Skeletal muscle cell (primary cell): ENCODE measurements at places on chromosomes 5 and 9.
A peak's percentile ranks its signal among the peaks of the same experiment; 100 is the strongest.

DNA sequence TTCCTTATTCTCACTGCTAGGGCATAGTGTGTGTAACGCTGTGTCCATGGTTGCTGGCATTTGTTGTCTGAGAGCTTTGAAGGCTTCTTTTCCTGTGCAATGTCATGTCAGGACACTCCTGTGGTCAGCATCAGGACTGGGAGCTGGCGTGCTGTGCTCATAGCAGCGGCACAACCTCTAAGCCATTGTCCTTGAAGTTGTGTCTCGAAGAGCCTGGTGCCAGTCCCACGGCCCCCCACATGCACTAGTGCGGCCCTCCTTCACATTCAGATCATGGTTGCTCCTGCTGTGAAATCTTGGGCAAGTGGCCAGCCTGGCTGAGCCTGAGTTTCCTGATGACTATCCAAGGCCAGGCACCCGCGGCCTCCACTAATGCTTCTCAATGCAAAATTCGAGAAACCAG is 32.4 kb downstream of the PDZD2 start:
- DNase-seq, result no peak

DNA sequence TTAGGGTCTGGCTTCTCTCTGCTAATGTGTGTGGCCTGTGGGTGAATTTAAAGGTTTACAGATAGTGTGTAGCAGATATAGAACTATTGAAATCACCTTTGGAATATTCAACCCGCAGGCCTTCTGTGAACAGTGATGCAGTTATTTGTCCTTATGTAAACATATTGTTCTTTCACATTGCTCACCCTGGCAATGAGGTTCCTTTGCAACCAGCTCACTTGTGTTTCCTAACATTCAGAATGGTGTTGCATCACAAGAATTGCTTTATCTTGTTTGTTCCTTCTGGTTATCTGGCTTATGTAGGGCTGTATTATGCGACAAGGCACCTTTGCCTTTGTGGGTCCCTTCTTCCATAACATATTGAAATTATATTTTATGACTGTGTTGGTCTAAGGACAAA is 370.3 kb downstream of the NNT start:
- DNase-seq, result peak; percentile 1

DNA sequence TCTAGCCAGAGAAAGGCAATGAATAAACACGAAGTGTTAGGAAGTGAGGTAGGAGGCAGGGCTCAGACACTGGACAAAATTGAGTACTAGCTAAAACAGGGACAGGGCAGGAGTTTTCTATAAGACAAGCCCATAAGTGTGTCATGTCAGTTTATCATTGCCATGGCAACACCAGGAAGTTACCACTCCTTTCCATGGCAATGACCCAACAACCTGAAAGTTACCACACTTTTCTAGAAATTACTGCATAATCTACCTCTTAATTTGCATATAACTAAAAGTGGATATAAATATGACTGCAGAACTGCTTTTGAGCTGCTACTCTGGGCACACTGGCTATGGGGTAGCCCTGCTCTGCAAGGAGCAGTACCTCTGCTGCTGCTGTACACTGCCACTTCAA is 442.5 kb upstream of the COX7C start:
- DNase-seq, result no peak

DNA sequence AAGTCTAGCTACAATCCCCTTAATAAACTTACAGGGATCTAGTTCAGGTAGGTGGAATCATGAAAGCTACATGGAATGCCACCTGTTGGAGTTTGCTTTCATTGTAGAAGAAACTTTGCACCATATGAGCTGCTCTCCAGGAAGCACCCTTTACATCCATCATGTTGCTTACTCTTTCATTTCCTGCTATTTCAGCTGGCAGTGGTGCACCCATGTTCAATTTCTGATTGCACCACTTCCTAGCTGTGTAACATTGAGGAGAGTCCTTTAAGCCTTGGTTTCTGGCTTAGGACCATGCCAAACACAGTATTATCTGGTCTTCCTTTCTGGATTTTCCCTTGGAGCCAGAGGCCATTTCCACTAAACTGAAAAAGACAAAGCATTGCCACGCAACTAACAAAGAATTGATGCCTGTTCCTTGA is 123.3 kb upstream of the SLC12A2 start:
- DNase-seq, result no peak

DNA sequence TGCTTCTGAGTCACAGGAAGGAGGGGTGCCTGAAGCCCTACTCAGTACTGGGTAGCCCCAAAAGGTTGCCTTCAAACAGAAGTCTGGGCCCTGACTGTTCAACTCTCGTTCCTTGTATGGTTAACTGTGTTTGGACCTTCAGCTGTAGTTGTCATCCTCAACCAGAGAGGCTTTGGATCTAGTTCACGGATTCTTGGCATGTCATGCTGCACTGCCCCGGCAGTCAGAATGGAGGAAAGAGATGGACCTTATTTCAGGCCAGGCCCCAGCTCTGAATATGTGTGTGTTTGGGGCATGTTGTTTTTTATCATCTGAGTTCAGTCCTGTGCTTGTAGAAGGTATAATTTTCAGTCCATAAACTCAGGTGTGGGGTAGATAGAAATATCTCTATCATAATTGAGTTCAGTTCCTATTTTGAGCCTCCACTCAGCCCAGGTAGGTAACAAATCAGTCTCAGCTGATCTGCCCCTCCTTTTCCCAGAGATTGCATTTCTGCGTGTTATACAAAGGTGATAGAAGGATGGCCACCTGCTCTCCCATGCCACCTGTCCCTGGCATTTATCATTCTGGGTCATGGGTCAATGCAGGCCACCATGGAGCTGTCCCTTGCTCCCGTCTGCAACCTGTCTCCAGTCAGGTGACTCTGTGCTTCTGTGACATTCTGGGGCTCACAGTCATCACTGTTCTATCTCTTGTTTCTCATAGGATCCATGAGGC is 127.5 kb upstream of the CPEB4 start:
- DNase-seq, result no peak

DNA sequence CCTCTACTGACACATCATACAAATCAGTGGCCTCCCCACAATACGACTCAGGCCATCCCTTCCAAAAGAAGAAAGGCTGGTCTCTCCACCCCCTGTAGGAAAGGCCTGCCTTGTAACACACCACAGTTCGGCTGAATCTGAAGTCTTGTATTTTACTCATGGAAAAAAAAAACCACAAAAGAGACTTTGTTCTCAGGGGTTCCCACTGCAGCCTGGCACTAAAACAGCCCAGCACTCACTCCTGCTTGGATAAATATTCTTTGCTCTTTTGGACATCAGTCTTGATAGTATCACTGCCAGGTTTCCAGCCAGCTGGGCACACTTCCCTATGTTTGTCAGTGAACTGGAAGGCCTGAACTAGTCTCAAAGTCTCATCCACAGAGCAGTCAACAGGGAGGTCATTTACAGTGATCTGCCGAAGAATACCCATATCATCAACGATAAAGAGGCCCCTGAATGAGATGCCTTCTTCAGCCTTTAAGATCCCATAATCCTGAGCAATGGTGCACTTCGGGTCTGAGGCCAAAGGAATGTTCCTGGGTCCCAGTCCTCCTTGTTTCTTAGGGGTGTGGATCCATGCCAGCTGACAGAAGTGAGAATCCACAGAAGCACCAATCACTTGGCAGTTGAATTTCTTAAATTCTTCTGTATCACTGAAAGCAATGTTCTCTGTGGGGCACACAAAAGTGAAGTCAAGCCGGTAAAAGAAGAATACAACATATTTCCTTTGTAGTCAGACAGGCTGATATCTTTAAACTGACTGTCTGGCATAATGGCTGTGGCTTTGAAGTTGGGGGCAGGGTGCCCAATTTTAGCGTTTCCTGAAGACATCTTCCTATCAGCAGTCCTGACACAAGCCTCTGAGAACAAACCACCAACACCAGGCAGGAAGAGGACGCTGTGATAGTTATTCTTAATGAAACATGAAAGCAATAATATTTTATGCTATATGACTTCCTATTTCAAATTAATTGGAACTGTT is 198.1 kb downstream of the LURAP1L start:
- no peak for DNase-seq

DNA sequence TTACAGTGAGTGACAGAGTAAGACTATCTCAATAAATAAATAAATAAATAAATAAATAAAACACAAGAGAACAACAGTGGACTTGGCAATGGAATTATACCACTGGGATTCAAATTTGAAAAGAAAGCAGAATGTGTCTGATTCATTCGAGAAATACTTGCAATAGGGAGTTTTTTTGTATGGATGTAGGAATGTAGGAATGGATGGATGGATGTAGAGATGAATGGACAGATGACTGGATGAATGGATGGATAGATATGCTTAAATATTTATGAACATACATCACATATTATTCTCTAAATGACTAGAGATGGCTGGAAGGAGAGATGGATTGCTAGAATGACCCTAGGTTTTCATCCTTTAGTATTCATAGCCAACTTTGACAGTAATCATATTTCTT is 22.0 kb upstream of the CEMIP2 start:
- DNase-seq, result no peak

GRCh38 chr5:179201986-179202385 is 141.8 kb downstream of the ZNF354C start:
- DNase-seq, result no peak

DNA sequence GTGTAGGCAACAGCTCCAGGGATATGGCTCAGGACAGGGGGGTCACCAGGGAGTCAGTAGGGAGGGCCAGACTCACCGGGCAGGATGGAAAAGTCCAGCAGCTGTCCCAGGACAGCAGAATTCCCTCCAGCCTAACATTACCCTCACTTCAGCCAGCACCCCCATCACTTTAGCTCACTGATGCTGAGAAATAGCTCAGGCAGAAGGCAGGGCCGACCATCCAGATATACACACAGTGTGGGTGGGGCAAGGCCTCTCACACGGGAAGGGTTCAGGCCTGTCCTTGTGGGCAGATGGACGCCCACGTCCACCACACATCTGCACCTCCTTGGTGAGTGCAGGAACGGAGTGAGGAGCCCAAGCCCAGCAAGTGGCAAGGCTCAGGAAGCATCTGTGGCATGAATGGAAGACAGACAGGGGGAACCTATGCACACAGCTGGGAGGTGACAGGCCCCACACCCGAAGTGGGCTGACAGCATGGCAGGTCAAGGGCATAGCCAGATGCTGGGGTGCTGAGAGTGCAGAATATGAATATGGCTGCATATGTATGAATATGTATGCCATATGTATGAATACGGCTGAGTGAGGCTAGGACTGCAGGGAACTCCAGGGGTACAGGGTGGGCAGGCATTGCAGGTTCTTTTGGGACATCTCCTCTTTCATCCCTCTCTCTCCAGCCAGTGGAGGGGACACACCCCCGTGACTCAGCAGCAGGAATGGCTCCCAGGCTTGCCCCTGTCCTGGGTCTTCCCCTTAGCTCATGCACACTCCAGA is 17.0 kb downstream of the BICD2 start:
- no peak for DNase-seq

DNA sequence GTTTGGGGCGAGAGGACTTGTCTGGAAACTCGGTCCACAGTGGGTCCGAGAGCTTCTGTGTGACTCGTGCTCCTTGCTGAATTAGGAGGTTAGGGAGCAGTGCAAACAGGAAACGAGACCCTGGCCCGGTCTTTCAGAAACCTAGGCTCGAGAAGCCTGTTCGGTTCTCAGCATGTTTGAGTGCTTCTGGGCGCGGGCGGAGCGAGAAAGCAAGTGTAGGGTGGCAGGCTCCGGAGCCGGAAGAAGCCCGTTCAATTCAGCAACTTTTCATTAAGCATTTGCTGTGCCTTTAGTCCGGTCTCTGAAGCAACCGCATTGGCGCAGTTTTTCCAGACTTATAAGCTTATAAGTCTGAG is 547 bp downstream of the CLTA start:
- no peak for DNase-seq

DNA sequence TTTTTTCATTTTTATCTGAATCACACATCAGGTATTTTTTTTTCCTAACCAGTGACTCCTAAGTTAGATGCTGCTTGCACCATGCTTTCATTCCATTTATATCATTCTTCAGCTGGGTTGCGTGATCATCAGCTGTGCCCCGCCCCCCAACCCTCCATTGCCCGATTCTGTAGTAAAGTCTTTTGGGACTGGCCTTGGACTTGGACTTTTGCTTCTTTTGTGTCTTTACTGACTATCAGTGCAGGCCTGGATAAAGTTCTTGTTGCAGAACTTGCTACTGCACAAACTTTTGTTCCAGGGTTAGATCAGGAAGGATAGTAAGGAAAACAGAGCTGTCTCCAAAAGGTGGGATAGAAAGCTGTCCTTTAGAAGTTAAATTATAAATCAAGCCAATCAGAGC is 38.5 kb downstream of the SLC22A5 start:
- no peak for DNase-seq

DNA sequence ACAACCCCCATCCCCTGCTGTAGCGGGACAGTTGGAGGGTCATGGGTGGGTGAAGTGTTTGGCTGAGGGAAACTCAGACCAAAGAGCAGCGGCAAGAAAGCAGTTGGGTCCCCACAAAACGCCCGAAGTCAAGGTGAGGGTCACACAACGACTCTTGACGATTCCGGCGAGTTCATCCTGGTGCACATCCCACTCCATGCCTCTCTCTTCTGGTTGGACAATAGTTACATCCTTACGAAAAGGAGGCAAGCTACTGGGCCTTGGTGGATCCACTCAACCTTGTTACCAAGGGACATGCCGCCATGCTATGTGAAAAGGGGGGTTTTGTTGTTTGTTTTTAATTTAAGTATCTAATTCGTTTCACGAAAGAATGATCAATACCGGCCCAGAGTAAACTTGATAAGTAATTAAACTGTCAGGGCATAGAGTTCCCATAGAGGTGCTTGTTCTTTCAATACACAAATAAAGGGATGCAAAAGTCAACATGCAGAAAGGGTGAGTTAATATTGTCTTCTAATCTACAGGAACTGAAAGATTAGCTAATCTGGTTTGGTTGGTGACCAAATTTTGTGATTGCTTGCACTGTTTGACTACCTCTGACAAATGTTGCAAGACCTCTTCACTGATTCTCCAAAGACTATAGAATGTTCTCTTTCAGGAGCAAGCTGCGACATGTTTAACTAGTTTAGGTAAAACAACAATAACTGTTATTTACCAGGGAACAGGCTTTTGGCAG is 732 bp upstream of the SMIM15 start:
- no peak for DNase-seq

DNA sequence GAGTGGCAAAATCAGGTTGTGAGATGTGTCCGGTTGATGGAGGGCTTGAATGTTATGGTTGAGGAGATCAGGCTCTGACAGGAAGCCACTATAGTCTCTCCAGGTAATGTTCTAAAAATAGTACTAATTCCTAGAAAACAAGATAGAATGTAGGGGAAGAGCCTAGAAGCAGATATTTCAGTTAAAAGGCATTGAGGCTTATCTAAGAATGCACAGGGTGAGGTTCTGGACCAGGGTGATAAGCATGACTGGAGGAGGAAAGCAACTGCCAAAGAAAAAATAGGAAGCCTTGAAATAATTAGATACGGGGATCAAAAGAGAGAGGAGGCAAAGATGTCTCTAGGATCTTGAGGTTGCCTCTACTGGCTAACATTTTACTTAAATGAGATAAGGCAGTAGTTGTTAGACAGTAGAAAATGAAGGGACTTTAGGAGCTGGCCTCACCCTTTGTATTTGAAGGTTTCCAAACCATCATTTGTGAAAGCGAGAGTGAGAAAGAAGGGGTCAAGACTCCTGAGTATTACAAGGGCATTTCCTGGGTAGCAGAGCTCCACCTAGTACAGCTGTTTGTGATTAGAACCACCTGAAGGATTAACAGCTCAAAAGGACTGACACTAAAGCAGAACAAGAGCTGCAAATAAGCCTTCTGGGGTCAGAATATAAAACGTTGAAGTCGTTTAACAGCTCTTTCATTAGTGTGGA is 15.4 kb upstream of the ARL15 start:
- no peak for DNase-seq
